ENCODE measurements at places on chromosomes 2 and 18.

DNA sequence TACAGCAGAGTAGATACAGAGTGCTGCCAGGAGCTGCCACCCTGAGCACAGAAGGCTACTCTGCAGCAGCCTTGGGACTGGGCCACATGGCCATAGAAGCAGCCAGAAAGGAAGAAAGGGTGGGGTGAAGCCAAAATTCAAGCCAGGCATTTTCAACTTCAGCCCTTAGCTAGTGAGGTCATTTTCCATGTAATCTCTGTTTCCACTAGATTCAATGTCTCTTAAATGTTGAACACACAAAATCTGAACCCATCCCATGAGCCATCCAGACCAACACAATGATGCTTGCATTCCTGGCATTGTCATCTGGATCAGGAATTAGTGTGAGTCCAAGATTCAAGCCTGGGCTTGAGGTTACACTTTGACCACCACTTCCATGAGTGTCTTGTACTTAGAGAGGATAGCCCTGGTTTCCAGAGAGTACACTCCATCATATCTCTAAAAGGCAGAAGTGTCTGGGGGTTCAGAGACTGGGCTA, 243.6 kb downstream of the OSR1 start:
- no peak for DNase-seq

- DNase-seq = no peak
Observed at GRCh38 chr2:36729067-36729466, 32.6 kb downstream of the VIT start.

- DNase-seq = no peak
Observed at GRCh38 chr2:223729781-223730180, 107.6 kb downstream of the AP1S3 start.

- DNase-seq = peak; percentile 61
Observed at GRCh38 chr2:230893841-230894781, 29.4 kb downstream of the ITM2C start.

GRCh38 chr2:155377931-155378444, 679.5 kb downstream of the KCNJ3 start:
- DNase-seq = no peak

DNA sequence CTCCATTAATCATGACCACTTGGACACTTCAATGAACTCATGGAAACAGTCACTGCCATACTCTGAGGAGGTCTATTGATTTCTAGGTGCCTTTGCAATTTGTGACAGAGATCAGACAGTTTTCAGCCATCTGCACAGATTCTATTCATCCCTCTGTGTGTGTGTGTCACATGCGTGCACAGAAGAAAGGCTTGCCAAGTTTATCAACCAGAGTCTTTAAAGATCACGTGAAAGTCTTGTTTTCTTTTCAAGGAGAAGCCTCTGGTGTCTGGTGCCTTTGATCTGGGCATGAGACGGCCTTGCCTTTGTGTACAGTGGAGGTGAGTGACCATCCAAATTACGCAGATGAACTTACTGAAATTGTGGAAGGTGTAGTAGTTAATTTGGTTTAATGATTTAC, 164.2 kb downstream of the VAPA start:
- no peak for DNase-seq

DNA sequence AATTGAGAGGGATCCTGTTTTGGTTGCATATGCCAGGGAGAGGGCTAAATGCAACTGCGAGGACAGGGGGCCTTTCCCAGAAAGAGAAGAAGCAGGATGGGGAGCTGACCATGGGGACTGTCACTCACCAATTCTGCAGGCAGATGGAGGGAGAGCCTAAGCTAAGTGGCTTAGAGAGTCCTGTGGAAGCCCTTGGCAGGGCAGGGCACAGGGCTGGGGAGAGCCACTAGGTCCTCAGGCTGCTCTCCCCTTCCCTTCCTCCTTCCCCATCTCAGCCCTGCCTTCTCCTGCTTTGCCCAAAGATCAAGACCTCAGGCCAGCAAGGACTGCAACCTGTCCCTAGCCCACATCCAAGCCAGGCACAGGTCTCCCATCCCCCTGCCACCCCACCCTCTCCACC, 24.4 kb upstream of the CATIP start:
- no peak for DNase-seq

- DNase-seq = peak; percentile 78
Observed at GRCh38 chr2:205858881-205859441, 176.7 kb downstream of the NRP2 start.

- DNase-seq = no peak
Observed at GRCh38 chr2:43612944-43613343, 17.1 kb upstream of the THADA start.

DNA sequence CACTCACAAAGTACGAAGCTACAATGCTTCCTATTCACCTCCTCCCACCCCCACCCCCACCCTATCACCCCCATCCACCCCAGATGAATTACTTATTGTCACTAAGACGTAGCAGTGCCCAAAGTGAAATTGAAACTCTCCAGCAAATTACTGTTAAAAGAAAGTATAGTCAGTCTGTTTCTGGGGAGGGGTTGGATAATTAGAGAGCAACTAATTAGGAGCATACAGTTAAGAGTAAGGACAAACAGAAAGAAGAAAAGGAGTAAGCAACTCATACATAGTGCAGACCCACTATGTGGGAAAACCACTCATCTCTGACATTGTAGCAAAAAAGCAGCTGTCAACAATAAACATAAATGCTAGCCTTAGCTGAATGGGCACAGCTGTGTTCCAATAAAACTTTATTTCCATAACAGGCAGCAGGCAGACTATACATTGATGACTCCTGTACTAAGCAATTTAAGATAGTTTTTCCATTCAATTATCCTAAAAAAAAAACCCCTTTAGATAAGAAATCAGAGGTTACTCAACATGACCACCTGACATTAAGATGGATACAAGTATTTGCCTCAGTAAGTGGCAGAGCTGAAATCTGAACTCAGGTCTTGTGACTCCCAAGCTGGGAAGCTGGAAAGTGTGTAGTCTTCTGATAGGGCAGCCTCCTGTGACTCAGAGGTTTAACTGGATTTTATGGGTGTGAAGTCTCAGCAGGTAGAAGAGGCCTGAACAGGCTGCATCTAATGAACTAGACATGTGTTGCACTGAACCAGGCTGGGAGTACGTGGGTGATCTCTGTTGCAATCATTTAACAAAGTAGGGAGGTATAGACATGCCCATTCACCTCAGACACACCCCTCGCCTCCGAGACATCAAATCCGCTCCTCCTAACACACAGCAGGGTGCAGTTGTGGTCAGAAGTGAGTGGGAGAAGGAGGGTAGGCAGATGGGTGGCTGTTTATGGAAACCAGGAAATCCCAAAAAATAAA, 171.8 kb upstream of the KLF7 start:
- no peak for DNase-seq

DNA sequence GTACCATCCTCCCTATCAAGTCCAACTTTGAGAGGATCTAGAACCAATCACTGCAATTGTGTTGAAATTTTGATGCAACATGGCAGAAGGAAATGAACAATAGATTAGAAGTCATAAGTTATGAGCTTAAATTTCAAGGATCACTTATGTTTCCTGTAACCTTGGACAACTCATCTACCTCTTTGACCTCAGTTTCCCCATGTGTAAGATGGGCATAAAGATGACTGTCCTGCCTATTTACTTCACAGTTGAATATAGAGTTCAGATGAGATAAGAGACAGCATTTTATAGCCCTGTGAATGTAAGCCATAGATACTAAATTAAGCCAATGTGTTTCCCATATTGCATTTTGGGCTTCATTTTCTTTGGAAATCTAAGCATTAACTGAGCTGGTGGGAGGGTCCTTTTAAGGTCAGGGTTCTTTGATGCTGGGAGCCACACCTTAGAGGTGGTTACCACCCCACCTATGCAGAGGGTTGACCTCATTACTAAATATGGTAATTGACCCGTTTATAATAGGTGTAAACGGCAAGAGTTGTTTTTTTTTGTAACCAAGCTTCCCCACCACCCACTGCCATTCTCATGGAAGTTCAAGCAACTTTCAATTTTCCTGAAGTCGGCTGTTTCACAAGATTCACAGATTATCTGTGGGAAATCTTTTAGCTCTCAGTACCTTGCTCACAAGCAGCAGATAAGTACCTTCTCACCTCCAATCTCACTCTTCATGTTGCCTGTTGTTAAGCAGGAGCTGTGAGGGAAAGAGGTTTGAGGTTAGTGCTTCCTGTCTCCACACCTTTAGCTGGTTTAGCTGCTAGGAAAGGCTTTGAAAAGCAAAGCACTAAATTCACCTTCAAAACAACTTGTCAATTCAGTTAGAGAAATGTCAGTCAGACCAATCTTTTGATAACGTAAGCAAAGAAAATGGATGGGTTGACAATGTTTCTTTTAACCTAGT, 13.3 kb downstream of the CD28 start:
- no peak for DNase-seq

- DNase-seq = no peak
Observed at GRCh38 chr2:203025592-203025991, 10.9 kb downstream of the NBEAL1 start.

GRCh38 chr2:54669677-54670484, 53.6 kb upstream of the EML6 start:
- DNase-seq = no peak

DNA sequence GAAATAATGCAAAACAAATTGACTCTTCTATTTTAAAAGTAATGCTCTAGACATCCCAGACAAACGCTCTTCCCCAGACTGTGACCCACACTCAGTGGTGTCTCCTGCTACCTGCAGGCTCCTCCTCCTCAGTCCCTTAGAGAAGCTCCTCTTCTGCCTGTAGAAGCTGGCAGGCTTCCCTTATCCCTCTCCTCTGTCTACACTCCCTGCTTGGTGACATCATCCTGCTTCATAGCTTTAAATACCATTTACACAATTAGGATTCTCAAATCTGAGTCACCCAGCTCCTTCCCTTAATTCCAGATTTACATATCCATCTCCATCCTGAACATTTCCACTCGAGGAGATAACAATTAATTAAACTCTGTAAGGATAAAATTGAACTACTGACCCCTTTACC, 167.9 kb downstream of the FBXO15 start:
- no peak for DNase-seq

GRCh38 chr2:218218268-218219185, 1.5 kb downstream of the ARPC2 start:
- no peak for DNase-seq

- peak; percentile 78 for DNase-seq
Observed at GRCh38 chr18:32349728-32350395, 120.8 kb downstream of the GAREM1 start.

DNA sequence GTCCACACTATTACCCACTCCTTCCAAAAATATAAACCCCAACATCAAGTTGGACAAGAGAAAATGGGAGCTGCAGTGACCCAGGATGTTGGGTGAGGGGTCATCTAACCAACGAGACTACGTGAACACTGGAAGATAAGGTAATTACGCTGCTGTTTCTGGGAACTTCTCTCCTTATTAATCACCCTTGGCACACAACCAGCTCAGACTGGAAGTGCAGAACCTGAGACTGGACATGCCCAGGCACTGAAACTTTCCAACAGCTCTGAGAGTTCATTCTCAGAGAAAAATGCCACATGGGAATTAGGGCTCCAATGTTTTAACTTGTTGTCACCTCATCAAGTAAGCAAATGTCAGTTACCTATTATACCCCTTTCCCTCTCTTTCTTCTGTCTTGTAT, 135.3 kb downstream of the CCDC148 start:
- DNase-seq = no peak

GRCh38 chr2:238942080-238942725, 94.3 kb downstream of the TWIST2 start:
- peak; percentile 41 for DNase-seq

DNA sequence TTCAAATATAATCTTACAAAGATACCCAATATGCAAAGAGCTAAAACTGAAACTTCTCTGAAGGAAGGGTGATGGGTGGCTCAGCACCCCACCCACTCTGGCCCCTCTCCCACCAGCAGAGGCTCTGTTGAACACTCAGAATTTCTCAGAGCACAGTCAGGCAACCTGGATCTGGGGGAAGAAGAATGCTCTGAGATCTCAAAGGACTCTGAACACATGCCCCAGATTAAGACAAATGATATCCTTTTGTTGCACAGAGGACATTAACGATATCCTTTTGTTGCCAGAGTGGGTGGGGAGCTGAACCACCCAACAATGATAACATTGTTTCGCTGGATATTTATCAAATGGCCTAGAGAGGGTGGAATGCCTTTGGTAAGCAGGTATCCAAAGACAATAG, 104.8 kb downstream of the LBH start:
- DNase-seq = no peak

DNA sequence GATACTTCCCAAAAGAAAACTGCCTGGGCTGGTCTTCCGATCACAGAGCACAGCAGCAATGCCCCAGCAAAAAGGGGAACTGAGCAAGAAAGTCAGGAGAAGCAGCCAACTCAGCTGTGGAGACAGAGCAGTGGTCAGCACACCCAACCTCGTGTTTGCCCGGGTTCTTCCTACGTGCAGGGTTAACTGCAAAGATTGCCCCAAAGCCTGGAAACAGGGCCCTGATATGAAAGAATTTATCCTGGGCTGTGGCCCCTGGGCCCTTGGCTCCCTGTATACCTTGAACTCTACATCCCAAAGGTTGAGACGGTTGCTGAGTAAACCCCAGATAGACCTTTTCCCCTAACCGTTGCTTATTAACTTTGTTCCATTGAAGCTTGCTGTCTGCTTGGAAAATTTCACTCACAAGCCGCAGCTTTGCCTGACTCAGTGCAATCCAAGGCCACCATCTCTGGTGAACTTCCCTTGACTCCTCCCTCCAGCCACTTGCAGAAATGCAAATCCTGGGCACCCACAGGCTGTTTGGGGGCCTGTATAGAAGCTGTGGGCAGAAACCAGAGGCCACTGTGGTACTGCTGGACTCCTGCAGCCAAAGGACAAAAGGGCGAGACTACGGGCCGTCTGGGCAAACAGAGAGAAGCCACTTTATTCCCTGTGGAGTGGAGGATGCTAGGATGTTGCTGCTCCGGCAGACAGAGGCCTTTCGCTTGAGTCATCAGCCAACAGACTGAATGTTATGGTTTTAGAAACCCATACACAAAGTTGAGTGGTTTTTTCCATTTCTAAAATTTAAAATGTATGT, 18.2 kb downstream of the NRP2 start:
- DNase-seq = no peak

DNA sequence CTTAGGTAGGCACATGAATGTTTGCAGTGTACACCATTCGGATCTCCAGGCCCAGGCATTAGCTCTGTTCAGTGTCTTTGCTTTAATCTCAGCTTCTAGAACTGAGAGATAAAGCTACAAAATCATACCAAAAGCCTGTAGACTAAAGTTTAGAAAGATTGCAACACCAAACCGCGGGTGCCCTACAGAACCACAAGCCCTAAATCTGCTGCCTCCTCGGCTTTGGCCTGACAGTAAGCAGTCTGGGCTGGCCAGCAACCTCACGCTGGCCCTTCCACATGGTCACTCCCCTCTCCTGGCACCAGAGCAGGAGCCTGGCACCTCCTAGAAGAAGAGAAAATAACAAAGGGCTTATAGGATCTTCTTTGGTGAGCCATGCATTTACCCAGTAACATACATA, 8.9 kb upstream of the OSR1 start:
- DNase-seq = no peak

GRCh38 chr18:25125680-25126079, 226.3 kb downstream of the ZNF521 start:
- no peak for DNase-seq

- DNase-seq = no peak
Observed at GRCh38 chr18:22191923-22192322, 22.5 kb downstream of the GATA6 start.

All from left forelimb (tissue), 1 donor.